ENCODE measurements at places on chromosomes 7 and 10. TPM values are rescaled to one million over a fixed set of nuclear protein-coding genes. Genes with fewer than 3 reads are reported as not detected.

The TSPAN14 gene
- 163 TPM for total RNA-seq

The HTR7 gene
- total RNA-seq = 0.10 TPM

The CLRN3 gene
- not detected for total RNA-seq

The FEZF1 gene
- total RNA-seq = not detected

The GARIN1A gene
- 0.45 TPM for total RNA-seq

The ARMC3 gene
- total RNA-seq = 0.55 TPM

The LRIT1 gene
- not detected for total RNA-seq

The UPK3B gene
- total RNA-seq = 10.2 TPM

The POT1 gene
- 13.3 TPM for total RNA-seq

The SPDYE5 gene
- not detected for total RNA-seq

Measured in A549 treated with CORT108297 at 1 μM for 4 hours (cell line).